ENCODE measurements at places on chromosomes 3 and 15.

DNA sequence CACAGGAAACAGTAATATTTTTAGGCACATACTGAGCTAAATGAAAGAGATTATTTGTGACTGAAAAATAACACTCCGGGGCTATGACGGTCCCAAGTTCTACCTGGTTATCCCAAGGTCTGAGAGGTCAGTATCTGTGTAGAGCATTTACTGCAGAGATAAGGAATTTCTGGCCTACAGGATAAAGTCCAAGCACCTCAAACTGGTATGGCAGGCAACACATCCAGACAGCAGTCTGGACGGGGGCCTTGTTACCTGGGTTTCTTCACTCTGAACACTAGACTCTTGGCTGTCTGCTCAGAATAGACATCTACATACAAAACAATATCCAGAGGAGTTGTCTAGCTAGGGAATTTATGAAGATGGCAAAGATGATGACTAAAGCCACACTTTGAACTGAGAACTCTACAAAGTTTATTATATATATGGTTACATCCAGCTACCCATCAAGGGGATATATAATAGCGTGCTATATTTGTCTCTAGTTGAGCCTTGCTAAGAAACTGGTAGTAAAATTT is 42.0 kb upstream of the CLRN1 start:
- DNase-seq = no peak

GRCh38 chr3:146464005-146464595 is 5.3 kb downstream of the PLSCR2 start:
- DNase-seq = no peak

GRCh38 chr15:31901501-31901900 is 128.8 kb upstream of the CHRNA7 start:
- DNase-seq = no peak

DNA sequence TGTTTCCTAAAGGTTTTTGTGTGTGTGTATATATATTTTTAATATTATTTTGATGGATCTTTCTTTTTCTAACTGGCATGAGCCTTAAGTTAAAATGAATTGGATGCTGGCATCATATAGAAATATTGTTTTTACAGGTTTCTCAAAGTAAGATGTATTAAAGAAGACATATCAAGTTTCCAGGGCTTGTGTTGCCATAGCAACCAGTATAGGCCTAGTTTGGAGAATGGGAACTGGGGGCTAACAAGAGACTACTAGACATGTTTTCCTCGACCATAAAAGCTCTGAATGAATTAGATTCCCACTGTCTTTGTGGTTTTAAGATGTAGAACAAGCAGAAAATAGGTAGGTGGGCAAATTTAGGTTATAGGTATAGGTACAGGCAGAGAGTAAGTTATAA is 771.4 kb downstream of the TUSC7 start:
- no peak for DNase-seq

GRCh38 chr3:18264361-18264760 is 160.8 kb downstream of the SATB1 start:
- no peak for DNase-seq

- no peak for DNase-seq
These were observed 25.2 kb downstream of the NMNAT3 start for GRCh38 chr3:139652561-139652960.

DNA sequence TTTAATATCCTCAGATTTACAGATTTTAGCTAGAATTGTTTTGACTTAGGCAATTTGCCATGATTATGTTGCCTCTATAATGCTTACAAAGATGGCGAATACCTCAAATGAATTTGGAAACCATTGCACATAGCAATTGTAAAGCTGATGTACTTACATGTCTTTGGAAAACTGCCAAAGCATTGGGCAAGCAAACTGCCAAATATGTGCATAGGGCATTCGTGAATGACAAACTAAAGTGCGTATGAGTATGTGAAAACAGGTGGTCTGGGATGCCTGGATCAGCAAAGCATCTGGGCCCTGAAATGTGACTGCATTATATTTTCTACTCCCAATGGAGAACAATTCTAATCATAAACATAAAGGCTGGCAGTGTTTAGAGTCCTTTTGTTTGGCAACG is 445.3 kb upstream of the ROBO1 start:
- no peak for DNase-seq

GRCh38 chr15:93209690-93210445 is 120.9 kb upstream of the RGMA start:
- DNase-seq = no peak

DNA sequence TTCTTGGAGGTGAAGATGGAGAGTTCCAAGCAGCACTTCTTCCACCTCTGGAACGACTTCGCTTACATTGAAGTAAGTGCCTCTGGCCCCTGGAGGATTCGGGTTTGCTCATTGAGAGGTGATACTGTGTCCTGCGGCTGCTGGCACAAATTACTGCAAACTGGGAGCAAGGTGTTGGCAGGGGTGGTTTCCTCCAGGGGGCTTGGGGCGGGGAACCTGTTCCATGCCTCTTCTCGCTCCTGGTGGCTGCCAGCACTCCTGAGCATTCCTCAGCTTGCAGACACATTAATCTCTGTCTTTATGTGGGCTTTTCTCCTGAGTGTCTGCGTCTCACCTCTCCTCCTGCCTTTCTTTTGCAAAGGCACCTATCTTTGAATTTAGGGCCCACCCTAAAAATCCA is 47.4 kb downstream of the MESD start:
- no peak for DNase-seq

GRCh38 chr15:43872416-43873020 is 45.7 kb downstream of the WDR76 start:
- peak; percentile 41 for DNase-seq

GRCh38 chr15:50141856-50142255 is 22.8 kb upstream of the ATP8B4 start:
- no peak for DNase-seq

DNA sequence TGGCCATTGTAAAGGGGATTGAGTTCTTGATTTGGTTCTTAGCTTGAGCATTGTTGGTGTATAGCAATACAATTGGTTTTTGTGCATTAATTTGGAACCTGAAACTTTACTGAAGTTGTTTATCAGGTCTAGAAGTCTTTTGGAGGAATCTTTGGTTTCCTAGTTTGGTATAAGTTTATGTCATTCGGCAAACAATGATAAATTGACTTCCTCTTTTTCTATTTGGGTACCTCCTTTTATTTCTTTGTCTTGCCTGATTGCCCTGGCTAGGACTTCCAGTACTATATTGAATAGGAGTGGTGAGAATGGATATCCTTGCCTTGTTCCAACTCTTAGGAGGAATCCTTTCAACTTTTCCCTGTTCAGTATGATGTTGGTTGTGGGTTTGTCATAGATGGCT is 32.1 kb downstream of the SPESP1 start:
- no peak for DNase-seq

DNA sequence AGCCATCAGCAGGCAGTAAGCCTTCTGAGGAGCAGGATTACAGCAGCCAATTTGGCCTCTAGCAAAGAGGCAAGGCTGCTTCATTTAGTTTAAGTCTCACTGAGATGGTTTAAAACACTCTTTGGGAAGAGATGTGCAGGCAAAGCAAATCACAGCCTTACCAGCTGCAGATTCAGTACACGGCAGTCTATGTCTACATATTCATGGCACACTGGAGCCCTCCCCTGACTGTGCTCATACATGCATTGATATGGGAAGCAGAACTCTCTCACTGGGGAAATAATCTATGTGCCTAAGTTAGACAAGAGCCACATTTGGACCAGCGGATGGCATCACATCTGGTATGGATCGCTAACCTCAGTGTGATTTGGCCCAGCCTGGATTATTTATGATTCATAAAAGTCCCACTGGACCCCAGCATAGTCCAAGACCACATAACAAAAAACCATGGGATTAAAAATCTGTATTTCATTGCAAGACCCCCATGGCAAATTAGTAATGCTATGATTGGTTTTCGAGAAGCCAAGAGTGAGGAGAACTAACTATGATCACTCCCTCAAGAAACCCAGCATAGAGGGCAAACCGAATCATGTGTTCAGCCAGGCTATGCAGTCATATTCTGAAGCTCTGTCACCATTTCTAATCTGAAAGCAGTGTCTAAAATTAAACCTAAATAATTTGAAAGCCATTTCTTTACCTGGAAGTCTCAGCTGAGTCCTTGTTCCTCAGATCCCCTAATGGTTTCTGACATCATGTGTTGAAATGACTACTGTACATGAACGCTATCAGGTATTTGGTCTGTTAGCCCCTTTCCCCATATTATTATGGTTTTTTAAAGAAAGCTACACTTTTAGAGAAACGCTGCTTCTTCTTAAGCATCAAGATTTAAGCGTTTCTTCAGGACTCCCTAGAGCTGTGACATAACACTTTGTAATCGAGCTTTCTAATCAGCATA is 1.2 kb downstream of the PRICKLE2 start:
- DNase-seq = no peak

Measured in activated CD4-positive, alpha-beta T cell treated with anti-CD3 and anti-CD28 coated beads, Interleukin-2, amount 10 ng/mL, durations not matched to agents 7 days and 5 days (primary cell).